ENCODE measurements at places on chromosomes 5 and 9.

GRCh38 chr5:77239126-77239741 is 28.8 kb downstream of the PDE8B start:
- peak; percentile 28 for DNase-seq

GRCh38 chr9:81634915-81635516 is 54.3 kb downstream of the TLE1 start:
- DNase-seq: peak; percentile 61

DNA sequence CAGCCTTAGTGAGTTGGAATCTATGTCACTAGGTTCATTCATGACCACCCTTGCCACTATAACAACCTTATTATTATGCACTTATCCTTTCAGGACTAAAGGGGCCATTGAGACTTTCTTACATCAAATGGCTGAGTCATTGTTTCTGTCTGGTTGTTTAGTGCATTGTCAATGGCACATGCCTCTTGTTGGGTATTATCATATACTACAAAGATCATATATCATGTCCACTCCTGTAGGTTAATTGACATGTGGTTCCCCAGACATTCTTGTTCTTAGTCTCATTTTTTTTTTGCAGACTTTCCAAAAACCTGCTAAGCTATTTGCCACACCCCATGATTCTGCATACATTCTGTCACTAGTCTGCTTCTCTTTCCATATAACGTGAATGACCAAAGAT is 66.7 kb upstream of the PRDM9 start:
- DNase-seq: no peak

- DNase-seq: no peak
Observed at GRCh38 chr9:93645149-93645889, 68.9 kb downstream of the PHF2 start.

DNA sequence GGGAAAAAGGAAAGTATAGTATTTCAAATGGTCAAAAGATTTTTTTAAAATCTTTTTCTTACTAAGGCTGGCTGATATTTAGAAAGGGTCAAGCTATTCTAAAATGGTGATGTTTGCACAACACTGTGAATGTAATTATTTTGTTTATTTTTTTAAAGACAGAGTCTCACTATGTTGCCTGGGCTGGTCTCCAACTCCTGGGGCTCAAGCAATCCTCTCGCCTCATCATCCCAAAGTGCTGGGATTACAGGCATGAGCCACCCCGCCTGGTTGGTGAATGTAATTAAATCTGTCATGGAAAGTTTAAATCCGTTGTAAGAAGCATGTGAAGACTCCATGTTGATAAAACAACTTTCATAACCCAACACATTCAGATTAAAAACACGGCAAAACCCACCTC is 2.6 kb downstream of the UBTD2 start:
- DNase-seq: peak; percentile 72

DNA sequence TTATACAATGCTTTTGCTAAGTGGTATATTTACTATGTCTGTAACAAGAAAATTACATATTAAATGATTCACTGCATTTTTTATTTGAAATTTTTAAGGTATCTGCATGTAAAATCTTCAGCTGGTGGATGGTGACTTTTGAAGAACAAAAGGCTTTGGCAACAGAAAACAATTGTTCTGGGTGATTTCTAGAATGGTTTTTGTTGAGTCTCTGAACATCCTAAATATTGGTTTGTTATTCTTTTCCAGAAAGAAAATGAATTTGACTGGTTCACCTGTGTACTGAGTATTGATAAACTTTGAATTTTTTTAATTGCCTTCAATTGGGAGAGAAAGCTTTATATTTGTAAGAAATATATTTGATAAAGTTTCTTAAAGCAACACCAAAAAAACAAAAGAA is 35.2 kb downstream of the ERAP1 start:
- DNase-seq: no peak

DNA sequence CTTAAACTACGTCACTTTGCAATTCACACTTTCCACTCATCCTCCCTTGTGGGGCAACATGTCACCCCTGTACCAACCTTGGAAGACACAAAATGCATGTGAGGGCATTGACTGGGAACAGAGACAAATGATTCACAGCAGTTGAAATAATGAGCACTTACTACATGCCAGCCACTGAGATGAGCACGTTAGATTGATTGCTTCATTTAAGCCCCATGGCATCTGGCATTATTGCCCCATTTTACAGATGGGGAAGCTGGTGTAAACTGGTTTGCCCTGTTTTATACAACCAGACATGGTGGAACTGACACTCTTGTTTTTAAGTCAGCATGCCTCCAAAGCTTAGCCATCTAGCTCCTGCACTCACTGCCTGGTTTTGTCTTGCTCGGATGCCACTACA is 204.7 kb downstream of the PAPPA start:
- no peak for DNase-seq

GRCh38 chr5:5298068-5298633 is 124.3 kb upstream of the ICE1 start:
- DNase-seq: no peak

GRCh38 chr5:135114759-135115158 is 80.7 kb upstream of the PITX1 start:
- DNase-seq: no peak

DNA sequence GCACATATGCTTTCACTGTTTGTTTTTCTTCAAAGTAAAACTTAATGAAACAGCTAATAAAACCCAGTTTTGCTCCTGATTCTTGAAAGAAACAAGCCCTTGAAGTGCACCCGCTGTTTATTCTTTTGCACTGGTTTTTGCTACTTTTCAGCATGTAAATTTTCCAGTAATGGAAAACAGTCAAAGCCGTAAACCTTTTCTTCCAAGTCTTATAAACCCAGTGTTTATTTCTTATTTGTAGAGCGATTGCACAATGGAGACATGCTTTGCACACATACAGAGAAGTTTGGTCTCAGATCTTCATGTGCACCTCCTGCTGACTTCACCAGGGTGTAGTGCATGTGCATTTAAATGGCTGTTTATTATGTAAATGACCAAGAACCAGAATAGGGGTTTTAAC is 51.8 kb downstream of the ATG10 start:
- no peak for DNase-seq

- peak; percentile 82 for DNase-seq
Observed at GRCh38 chr5:139637438-139638089, 10.6 kb upstream of the CXXC5 start.

GRCh38 chr5:52743970-52744369 is 43.7 kb upstream of the ITGA1 start:
- DNase-seq: peak; percentile 43

DNA sequence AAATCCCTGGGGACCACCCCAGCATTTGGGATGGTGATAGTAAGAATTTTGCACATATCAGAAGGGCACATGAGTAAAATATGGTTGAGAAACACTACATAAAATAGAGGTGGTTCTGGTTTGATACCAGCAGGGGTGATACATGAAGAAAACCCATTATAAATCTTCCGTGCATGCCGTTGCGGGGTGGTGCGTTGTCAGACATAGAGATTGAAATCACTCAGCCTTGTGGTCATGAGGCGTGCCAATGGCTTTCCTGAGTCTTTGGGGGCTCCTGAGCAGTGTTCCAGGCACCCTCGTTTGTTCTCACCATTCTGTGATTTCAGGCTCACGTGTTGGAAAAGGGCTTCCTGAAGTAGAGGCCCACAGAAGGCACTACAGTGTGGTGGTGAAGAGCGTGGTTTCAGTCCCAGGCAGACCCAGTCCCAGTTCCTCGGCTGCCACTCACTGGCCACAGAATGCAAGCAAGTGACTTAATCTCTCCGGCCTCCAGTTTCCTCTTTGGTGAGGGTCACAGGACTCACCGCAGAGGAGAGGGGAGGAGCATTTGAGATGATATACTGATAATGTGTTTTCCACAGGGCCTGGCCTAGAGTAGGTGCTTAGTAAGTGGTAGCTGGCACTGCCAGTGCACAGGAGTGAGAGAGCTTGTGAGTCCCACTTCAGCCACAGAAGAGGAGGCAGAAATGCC is 20.5 kb upstream of the GLRX start:
- peak; percentile 86 for DNase-seq

DNA sequence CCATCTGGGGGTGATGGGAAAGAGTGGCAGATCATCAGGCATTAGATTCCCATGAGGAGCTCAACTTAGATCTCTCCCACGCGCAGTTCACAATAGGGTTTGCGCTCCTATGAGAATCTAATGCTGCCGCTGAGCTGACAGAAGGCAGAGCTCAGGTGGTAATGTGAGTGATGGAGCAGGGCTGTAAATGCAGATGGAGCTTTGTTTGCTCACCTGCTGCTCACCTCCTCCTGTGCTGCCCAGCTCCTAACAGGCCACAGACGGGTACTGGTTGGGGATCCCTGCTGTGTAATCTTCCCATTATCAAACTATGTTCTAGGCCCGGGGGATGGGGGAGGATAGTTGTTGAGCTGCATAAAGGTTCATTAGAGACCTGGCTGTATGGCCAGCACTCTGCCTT is 58.4 kb downstream of the UGCG start:
- DNase-seq: no peak

GRCh38 chr9:87285183-87285850 is 212.3 kb upstream of the DAPK1 start:
- no peak for DNase-seq

- no peak for DNase-seq
Observed at GRCh38 chr9:136211441-136212344, 6.8 kb upstream of the LHX3 start.

DNA sequence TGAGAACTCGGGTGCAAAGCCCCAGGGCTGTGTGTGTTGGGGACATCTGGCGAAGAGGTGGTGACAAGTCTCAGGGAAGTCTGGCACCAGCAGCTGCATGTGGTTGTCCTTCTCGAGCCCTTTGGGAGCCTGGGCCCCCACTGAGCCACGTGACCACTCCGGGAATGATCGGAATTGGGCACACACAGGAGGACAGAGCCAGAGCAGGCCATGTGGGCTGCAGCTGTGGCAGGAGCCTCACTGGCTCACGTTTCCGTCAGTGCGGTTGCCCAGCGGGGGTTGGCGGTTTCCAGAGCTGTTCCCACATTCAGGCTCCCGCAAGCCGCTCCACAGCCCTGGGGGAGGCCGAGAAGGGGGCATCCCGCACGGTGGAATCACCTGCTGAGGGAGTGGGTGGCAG is 6.8 kb upstream of the CEL start:
- DNase-seq: peak; percentile 96

DNA sequence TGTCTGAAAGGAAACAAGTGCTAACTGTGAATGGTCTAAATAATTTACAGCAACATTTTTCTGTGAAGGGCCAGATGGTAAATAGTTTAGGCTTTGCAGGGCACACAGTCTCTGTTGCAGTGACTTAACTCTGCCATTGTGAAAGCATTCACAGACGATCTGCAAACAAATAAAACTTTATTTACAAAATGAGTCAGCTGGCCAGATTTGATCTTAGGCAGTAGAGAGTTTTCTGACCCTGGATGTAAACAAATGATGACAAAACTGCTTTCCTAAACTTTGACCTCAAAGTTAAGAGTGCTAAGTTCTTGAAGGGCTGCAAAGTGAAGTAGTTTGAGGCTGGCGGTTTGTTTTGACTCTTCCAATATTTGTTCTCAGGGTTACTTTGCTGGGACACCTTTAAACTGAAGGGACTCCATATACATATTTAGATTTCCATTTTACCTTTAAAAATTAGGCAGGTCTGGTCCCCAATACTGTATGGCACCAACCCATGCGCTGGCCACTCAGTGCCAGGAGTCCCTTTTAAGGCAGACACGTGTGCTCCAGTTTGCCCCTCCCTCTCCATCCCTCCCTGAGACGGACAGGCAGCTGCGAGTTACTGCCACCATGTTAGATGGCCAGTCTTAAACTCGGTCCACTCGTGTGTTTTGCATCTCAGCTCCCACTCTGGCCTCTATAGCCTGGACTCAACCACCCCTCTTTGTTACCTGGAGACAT is 4.0 kb upstream of the ADAMTS16 start:
- DNase-seq: peak; percentile 34

GRCh38 chr9:90919883-90920282 is 118.3 kb downstream of the SYK start:
- no peak for DNase-seq

DNA sequence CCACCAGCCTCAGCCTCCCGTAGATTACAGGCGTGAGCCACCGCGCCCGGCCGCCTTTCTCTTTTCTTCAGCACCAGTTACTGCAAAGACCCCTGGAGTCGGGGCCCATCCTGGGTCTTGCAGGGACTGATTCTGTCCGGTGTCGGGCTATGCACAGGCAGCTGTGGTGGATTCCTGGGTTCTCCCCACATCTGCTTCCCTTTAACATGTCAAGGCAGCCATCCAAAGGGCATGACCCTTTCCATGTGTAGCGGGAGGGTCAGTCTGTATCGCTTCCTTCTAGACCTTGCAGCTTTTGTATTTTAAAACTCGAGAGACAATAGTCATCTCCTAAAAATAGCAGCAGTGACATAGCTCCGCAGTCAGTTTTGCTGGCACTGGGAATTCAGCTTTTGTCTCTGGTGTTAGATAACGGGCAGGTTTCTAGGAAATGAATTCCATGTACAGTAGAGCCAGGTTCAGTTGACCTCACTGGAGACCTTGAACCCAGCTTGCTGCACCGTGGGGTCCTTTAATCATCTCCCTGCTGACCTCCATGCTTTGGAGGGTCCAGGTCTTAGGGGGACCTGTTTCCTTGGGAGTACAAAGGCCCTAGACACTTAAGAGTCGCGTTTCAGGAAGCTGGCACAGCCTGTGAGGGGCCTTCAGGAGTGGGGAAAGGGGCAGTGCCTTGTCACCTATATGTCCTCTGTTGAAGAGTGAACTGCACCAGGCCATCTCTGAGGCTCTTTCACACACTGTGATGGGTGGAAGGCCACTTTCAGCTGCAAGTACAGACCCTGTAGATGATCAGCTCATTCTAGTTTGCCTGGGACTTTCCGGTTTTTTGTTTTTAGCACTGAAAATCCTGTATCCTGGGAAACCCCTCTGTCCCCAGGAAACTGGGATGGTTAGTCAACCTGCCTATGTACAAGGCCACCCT is 13.8 kb downstream of the ANKRD33B start:
- no peak for DNase-seq

DNA sequence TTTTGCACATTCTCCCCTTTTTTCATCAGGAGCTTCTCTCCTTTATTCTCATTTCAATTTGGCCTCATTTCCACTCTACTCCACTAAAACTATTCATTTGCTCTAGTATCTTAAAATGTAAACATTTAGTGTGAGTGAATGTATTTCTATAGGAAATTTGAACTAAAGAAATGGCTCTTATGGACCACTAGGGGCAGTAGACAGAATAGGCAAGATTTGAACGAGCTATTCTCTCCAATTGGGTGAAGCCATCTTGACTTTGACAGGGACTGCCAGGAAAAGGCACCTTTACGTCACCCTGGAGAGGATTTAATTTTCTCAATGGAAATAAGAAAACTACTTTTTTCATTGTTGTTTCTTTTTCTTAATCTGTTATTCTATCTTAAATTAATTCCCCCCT is 666.3 kb downstream of the DNAH5 start:
- no peak for DNase-seq

DNA sequence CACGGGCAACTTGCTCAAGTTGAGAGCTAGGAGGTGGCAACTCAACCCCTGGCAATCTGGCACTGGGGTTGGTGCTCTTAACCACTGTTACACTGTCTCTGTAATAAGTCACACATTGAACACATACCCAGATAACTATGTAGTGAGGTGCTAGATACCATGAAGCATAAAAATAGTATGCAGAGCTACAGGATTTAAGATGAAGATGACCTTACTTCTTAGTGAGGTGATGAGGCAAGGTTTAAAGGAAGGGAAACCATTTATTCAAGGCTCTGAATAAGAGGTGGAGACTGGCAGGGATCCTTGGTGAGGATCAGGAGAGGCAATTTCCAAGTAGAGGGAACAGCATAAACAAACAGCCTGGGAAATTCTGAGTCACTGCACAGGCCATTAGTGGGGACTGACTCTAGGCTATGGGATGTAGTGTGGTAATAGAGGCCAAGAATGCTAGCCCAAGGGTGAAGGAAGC is 67.6 kb upstream of the NR3C1 start:
- peak; percentile 83 for DNase-seq

- DNase-seq: no peak
Observed at GRCh38 chr5:114054594-114054993, 307.3 kb upstream of the KCNN2 start.

- DNase-seq: no peak
Observed at GRCh38 chr9:14352503-14352902, 38.6 kb upstream of the NFIB start.
